ENCODE measurements at places on chromosomes 5 and 9.

GRCh38 chr5:126000507-126000906 lies 422.7 kb upstream of the GRAMD2B start:
- DNase-seq, result no peak

- peak; percentile 53 for DNase-seq
These were observed 20.0 kb upstream of the CREBRF start for GRCh38 chr5:173035904-173036707.

DNA sequence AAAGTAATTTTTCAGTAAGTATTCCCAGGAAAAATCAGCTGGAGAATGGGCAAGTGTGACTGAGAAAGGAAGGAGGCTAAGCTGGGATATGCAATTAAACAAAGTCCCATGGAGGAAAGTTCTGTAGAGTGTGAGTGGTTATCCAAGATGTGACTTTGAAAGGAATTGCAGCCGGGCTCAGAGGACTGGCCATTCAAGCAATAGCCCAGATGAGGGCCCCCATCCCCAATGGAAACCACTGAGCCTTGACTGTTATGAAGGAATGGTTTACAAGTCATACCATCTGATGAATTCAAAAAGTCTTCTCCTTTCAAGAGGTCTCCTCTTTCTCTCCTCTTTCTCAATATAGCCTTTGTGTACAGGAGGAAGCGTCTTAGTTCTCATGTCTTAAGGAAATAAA lies 6.5 kb downstream of the LVRN start:
- no peak for DNase-seq

DNA sequence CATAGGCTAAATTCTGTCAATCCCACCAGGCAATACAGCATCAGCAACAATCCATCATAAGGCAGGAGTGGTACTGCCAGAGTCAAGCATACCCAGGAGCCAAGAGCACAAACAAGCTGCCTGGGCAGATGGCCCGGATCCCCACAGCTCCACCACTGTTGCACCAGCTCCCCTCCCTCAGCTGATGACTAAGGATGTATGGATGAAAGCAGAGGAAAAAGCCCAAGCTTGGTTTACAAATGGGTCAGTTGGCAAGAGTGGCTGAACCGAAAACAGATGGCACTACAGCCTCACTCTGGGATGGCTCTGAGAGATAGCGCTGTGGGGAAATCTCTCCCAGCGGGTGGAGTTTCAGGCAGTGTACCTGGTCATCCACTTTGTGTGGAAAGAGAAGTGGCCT lies 29.4 kb downstream of the DROSHA start:
- DNase-seq, result no peak

GRCh38 chr5:31078956-31079355 lies 114.5 kb upstream of the CDH6 start:
- DNase-seq, result no peak

DNA sequence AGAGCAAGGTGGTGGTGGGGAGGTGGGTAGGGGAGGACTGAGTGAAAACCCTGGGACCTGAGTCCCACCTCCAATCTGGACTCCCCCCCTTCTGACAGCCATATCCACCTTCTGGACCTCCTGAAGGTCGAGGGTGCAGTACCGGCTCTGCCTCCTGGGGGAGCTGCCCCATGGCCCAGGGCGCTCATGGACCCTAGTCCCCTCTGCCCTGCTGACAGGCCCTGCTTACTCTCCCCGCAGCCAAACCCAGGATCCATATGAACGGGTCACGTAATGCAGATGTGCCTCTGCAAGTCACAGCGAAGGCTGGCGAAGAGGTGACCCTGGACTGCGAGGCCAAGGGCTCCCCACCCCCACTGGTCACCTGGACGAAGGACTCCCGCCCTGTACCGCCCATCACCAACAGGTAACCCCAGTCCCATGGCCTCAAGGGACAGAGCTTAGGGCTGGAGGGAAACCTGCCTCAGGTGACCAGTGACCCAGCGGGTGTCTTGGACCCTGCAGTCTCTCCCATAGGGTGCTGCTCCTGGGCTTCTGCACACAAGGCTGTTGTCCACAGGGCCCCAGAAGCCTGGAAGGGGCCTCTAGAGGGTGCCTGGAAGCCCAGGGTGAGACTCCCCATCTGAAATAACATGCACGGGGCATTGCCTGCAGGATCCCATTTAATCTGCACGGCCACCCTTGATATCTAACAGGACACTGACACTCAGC lies 61.7 kb downstream of the HMCN2 start:
- DNase-seq, result no peak

- DNase-seq, result no peak
These were observed 53.3 kb downstream of the UGCG start for GRCh38 chr9:111949919-111950318.

DNA sequence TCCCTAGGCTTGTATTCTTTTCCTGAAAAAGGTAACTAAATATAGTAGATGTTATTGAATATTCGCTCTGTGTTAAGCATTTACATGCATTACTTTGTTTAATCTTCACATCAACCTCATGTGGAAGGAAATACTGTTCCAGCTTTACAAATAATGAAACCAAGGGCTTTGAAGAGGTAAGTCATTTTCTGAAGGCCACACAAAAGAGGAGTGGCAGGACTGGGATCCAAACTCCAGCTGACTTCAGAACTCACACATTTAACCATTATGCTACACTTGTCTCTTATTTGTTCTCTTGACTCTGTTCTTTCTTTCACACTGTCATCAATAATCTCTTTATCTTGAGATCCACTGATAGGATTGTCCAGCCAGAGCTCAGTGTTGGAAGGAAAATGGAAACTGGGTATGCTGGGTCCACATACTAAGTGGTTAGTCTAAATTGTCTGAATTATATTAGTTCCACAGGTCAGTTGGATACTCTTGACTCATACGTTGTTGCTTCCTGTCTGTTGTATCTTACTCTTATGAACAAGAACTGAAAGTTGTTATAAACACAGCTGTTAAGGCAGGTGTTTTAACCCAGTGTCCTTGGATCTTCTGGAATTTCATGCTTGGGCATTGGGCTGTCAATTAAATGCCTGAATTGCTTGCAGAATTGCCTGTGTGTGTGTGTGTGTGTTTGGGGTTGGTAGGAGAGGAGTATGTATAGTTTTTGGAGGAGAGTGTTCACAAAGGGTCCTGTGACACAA lies 65.6 kb downstream of the TLE4 start:
- DNase-seq, result no peak

DNA sequence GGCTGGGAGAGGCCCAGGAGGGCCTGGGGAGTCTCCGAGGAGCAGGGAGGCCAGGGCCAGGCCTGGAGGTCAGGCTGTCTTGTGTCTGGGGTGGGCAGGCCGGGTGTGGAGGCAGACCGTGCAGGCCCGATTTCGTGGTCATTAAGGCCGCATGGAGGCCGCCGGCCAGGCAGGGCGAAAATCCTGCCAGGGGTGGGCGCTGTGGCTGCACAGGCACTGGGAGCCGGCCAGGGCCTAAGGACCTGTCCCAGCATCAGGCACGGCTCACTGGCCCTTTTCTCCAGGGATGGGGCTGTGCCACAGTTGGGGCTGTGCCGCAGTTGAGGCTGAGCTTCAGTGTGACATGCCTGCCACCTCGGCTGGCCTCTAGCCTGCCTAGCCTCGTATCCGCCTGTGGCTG lies 35.9 kb downstream of the ASS1 start:
- DNase-seq, result no peak

- no peak for DNase-seq
These were observed 162.0 kb upstream of the EFNA5 start for GRCh38 chr5:107832746-107833145.

Data from GM12864 (cell line).